Left renal pelvis (tissue), 4 donors: ENCODE measurements at places on chromosomes 1 and 21. TPM values are rescaled to one million over a fixed set of nuclear protein-coding genes. Genes with fewer than 3 reads are reported as not detected.

DNA sequence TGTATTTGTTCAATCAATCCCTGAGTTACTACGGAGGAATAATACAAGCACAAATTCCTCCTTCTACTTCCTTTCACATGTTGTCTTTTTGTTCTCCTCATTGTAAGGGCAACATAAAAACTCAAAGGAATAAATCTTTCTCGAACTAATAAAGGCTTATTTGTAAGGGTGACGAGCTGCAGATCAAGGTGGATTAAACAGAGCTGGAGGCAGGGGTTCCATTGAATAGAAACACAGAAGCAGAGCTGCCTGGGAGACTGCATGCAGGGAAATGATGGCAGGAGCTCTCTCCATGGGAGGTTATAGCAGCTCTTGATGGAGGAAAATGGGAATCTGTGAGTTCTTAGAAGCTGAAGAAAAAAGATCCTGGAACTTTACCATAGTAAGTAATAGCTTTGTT, 160.2 kb downstream of the CYYR1 start:
- no peak for DNase-seq

DNA sequence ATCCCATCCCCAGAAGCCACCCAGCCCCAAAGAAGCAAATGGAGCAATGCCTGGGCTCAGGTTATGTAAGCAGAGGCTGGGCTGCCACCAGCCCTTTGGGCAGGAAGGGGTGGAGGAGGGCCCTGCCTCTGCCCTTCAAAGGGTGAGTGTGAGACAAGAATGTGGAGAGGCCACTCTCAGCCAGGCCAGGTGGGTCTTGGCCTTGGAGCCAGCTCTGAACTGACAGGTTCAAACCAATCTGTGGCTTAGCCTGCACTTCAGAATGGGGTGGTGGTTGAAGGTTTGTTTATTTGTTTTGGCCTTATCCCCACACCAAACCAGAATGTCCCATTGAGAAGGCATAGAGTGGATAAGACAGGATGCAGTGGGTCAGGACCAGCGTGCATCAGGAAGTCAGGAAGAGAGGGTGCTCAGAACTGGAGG, 29.8 kb downstream of the C1orf116 start:
- no peak for DNase-seq

Gene WNT4
- 0.75 TPM for polyA plus RNA-seq

Gene UBL4B
- not detected for polyA plus RNA-seq

Gene CAPN9
- 0.57 TPM for polyA plus RNA-seq

Gene FAM167B
- 10.8 TPM for polyA plus RNA-seq

Gene SHCBP1L
- polyA plus RNA-seq: 0.72 TPM

GRCh38 chr1:32249831-32250525, 1.1 kb upstream of the LCK start:
- no peak for DNase-seq

GRCh38 chr21:30829659-30830058, at the start of gene KRTAP7-1:
KRTAP7-1 (minus strand) TSS chr21:30829759; CDS start chr21:30829698, 61 bp downstream.
- no peak for DNase-seq

DNA sequence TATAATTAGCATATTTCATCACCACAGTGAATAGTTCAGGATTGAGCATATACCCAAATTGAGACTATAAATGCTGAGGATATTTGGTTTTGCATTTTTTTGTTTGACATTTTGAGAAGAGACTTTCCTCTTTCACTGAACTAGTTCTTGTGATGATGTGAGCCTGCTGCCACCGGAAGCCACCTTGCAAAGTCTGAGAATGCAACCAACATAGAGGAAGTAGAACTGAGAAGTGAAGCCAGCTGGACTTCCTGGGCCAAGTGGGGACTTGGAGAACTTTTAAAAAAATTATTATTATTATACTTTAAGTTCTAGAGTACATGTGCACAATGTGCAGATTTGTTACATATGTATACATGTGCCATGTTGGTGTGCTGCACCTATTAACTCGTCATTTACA, 102.3 kb downstream of the RPE65 start:
- DNase-seq: no peak

GRCh38 chr1:229913489-229913888, 153.5 kb upstream of the GALNT2 start:
- no peak for DNase-seq

DNA sequence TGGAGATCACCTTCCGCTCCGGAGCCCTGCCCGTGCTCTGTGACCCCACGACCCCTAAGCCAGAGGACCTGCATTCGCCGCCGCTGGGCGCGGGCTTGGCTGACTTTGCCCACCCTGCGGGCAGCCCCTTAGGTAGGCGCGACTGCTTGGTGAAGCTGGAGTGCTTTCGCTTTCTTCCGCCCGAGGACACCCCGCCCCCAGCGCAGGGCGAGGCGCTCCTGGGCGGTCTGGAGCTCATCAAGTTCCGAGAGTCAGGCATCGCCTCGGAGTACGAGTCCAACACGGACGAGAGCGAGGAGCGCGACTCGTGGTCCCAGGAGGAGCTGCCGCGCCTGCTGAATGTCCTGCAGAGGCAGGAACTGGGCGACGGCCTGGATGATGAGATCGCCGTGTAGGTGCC, 9.6 kb downstream of the SPATA46 start:
- DNase-seq: no peak
